ENCODE measurements at places on chromosomes 2 and 18. TPM values are rescaled to one million over a fixed set of nuclear protein-coding genes. Genes with fewer than 3 reads are reported as not detected.

TDRD15 gene
- not detected for total RNA-seq

TCF23 gene
- total RNA-seq: not detected

RAMP1 gene
- not detected for total RNA-seq

LHCGR gene
- not detected for total RNA-seq

SERPINE2 gene
- 0.20 TPM for total RNA-seq

AKAIN1 gene
- not detected for total RNA-seq

CCDC74A gene
- 54.1 TPM for total RNA-seq

TMEM169 gene
- total RNA-seq: 0.12 TPM

EMILIN1 gene
- total RNA-seq: 2.3 TPM

TGFA gene
- total RNA-seq: not detected

BOLL gene
- total RNA-seq: not detected

ANKRD30B gene
- not detected for total RNA-seq

LPIN1 gene
- 12.7 TPM for total RNA-seq

FEV gene
- total RNA-seq: not detected

ASB1 gene
- 27.7 TPM for total RNA-seq

PRKRA gene
- total RNA-seq: 72.1 TPM

CPLX4 gene
- total RNA-seq: not detected

WDFY1 gene
- total RNA-seq: 108 TPM

PRKAG3 gene
- total RNA-seq: not detected

NEDD4L gene
- total RNA-seq: not detected

BCL11A gene
- total RNA-seq: not detected

TEX44 gene
- total RNA-seq: not detected

CERS6 gene
- 23.5 TPM for total RNA-seq

TUBB6 gene
- 738 TPM for total RNA-seq

FAP gene
- not detected for total RNA-seq
